Upper lobe of right lung (tissue), 1 donor: ENCODE measurements at places on chromosomes 4 and X. TPM values are rescaled to one million over a fixed set of nuclear protein-coding genes. Genes with fewer than 3 reads are reported as not detected.

GRCh38 chr4:173277340-173277739 is 56.8 kb downstream of the HMGB2 start:
- no peaks in the 10 kb centered on the region for H3K4me1 ChIP-seq
- no peak overlapping the region for H3K4me3 ChIP-seq
- H3K27me3 ChIP-seq: no peaks in the 10 kb centered on the region
- no peak for DNase-seq
- no peaks in the 10 kb centered on the region for H3K36me3 ChIP-seq

The CCNA2 gene
- 1.2 TPM for total RNA-seq

DNA sequence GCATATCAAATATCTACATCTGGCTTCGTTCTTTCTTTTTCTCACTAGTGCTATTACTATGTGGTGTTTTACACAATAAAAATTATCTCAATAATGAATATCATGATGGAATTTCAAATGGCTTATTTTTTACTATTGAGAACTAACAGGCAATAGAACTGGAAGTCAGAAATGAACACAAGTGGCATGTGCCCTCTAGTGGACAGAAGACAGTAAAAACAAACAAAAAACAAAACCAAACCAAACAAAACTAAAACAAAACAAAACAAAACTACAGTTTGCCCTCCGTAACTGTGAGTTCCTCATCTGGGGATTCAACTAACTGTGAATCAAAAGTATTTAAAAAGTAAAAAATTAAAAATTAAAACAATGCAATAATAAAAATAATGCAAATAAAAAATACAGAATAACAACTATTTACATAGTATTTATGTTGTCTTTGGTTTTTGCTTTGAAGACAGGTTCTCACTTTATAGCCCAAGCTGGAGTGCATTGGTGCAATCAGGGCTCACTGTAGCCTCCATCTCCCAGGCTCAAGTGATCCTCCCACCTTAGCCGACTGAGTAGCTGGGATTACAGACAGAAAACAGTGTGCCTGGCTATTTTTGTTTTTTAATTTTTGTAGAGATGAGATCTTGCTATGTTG is 195.6 kb upstream of the TACR3 start:
- H3K4me1 ChIP-seq: no peaks in the 10 kb centered on the region
- no peaks in the 10 kb centered on the region for H3K27me3 ChIP-seq
- DNase-seq: no peak
- H3K4me3 ChIP-seq: no peak overlapping the region

- H3K4me3 ChIP-seq: no peak overlapping the region
- no peak overlapping the region for H3K27ac ChIP-seq
- no peaks in the 10 kb centered on the region for H3K4me1 ChIP-seq
- H3K27me3 ChIP-seq: no peaks in the 10 kb centered on the region
- no peak for DNase-seq
Measured at GRCh38 chr4:150590631-150591030, 8.7 kb downstream of the MAB21L2 start.

The UGT2B15 gene
- not detected for total RNA-seq

The PAGE2 gene
- not detected for total RNA-seq

The PJA1 gene
- 23.6 TPM for total RNA-seq

The PFKFB1 gene
- total RNA-seq: not detected

DNA sequence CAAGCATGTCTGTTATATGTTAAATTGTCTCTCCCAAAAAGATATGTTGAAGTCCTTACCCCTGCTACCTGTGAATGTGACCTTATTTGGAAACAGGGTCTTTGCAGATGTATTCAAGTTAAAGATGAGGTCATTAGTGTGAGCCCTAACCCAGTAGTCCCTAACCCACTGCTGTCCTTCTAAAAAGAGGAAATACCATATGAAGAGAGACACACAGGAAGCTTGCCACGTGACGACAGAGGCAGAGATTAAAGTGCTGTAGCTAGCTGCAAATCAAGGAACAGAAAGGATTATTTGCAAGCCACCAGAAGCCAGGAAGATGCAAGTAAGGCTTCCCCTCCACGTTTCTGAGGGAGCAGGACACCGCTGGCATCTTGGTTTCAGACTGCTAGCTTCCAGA is 150.1 kb downstream of the HNRNPD start:
- DNase-seq: no peak
- H3K4me1 ChIP-seq: no peaks in the 10 kb centered on the region
- no peaks in the 10 kb centered on the region for H3K36me3 ChIP-seq
- H3K27me3 ChIP-seq: no peaks in the 10 kb centered on the region
- no peak overlapping the region for H3K27ac ChIP-seq
- no peak overlapping the region for H3K4me3 ChIP-seq

- no peak overlapping the region for H3K4me3 ChIP-seq
- no peak for DNase-seq
- H3K27ac ChIP-seq: no peak overlapping the region
- H3K4me1 ChIP-seq: no peaks in the 10 kb centered on the region
- no peaks in the 10 kb centered on the region for H3K27me3 ChIP-seq
Measured at GRCh38 chr4:61067381-61067780, 132.7 kb upstream of the ADGRL3 start.
